Fibroblast of the aortic adventitia (primary cell): ENCODE measurements at places on chromosomes 16 and 17. TPM values are rescaled to one million over a fixed set of nuclear protein-coding genes. Genes with fewer than 3 reads are reported as not detected.

GRCh38 chr16:64695684-64696083, 426.2 kb downstream of the CDH11 start:
- no peak for DNase-seq

Gene KCNJ2
- 1.4 and 12.7 TPM in 2 replicates for total RNA-seq

Gene TEKT5
- total RNA-seq: 0.09 TPM in 1 of 2 replicates, not detected in the other

Gene SLC7A5
- total RNA-seq: 3.7 and 42.8 TPM in 2 replicates

GRCh38 chr17:61574542-61575351, 16.3 kb downstream of the NACA2 start:
- DNase-seq: peak; percentile 65

DNA sequence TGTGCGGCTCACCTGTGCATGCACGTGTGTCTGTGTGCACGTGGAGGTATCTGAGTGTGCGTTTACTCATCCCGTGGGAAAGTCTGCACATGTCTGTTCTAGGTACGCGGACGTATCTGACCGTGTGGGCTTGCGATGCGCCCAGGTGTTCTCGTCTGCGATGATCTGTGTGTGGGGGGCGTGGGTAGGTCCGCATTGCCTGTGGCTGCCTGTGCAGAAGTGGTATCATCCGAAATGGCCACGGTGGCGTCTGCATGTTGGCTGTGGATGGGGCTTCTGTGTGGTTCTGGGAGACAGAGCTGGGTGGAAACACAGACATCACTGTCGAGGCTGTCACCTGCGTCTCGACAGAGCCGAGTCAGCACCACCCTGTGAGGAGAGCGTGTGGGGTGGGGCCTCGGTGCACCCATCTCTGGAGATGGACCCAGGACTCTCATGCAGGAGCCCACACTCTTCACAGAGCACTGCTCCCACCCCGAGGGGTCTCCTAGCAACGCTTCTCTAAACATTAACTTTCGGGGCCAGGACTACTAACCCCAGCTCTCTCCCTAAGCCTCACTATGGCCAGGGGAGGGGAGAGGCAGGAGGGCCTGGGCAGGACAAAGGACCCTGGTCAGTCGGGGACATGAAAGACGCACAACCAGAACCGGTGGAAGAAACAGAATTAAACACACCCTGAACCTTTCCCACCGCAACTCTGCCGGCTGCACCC, 8.4 kb downstream of the DPEP1 start:
- no peak for DNase-seq

Gene GDPD1
- 0.49 and 0.90 TPM in 2 replicates for total RNA-seq

GRCh38 chr16:17829811-17830210, 359.1 kb upstream of the XYLT1 start:
- no peak for DNase-seq

Gene TTYH2
- total RNA-seq: 0.54 and 2.4 TPM in 2 replicates

DNA sequence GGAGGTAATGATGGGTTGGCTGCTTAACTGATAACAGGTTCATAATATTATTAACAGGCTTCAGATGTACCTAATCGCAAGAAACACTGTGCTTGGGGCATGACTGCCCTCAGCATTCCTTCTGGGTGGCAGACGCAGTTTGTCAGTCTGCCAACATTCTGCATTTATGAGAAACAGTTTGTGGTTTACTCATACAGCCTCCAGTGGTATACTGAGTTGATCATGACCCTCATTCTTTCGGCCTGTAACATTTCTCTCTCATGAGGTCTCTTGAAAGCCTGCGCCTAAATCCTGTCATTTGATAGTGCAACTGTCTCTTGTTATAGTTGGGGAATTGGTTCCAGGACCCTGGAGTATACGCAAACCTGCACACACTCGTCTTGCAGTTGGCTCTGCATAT, 4.9 kb upstream of the RUSF1 start:
- peak; percentile 5 for DNase-seq

Gene FLYWCH2
- 48.9 and 56.4 TPM in 2 replicates for total RNA-seq

DNA sequence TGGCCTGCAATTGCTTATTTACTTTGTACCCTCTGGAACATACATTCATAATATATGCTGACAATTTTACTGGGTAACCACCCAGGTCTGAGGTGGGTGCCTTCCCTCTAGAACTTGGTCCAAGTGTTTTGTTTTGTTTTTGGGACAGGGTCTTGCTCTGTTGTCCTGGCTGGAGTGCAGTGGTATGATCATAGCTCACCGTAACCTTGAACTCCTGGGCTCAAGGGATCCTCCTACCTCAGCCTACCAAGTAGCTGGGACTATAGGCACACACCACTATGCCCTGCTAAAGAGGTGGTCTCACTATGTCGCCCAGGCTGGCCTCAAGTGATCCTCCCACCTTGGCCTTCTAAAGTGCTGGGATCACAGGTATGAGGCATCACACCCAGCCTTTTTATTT, 11.2 kb upstream of the CTCF start:
- no peak for DNase-seq

DNA sequence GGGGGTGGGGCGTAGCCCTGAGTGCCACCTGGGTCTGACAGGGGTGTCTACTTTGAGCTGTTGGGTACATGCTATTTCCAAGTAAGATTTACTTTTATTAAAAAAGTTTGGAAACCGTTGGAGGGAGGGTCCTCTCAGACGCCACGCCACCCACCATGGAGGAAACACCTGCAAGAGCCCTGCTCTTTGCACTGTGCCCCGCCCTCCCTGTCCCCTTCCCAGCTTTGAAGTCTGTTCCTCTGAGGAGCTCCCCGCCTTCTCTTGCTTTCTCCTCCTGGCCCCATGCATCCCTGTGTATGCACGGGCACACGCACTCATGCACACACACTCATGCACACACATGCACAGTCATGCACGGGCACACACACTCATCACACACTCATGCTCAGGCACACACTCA, 15.5 kb downstream of the ADGRG1 start:
- DNase-seq: no peak

GRCh38 chr16:86495756-86496261, 14.5 kb upstream of the FOXF1 start:
- DNase-seq: no peak

Gene TBC1D3K
- total RNA-seq: not detected in 2 replicates

DNA sequence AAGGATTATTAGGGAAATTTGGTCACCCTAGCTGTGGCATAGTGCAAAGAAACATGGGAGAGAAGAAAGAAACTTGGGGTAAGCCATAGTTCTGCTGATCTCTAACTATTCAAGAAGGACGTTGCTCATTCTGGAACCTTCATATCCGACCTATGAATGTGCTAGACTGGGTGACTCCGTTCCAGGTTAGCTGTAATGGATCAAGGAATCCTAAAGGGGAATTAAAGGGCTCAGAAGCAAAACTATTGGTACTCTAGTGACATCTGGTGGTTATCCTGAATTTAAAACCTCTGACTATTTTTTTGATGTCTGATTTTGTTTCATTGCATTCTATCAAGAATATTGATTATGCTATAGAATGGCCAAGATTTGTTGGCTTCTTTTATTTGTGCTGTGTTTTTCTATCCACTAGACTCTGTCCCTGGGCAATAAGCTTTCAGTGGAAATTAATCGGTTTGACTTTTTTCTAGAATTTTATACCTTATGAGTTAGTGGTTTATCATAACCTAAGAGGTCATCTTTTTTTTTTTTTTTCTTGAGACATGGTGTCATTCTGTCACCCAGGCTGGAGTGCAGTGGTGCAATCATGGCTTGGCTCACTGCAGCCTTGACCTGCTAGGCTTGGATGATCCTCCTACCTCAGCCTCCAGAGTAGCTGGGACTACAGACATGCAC, 19.5 kb downstream of the PCTP start:
- peak; percentile 85 for DNase-seq

Gene BCL6B
- 0.41 and 0.45 TPM in 2 replicates for total RNA-seq

DNA sequence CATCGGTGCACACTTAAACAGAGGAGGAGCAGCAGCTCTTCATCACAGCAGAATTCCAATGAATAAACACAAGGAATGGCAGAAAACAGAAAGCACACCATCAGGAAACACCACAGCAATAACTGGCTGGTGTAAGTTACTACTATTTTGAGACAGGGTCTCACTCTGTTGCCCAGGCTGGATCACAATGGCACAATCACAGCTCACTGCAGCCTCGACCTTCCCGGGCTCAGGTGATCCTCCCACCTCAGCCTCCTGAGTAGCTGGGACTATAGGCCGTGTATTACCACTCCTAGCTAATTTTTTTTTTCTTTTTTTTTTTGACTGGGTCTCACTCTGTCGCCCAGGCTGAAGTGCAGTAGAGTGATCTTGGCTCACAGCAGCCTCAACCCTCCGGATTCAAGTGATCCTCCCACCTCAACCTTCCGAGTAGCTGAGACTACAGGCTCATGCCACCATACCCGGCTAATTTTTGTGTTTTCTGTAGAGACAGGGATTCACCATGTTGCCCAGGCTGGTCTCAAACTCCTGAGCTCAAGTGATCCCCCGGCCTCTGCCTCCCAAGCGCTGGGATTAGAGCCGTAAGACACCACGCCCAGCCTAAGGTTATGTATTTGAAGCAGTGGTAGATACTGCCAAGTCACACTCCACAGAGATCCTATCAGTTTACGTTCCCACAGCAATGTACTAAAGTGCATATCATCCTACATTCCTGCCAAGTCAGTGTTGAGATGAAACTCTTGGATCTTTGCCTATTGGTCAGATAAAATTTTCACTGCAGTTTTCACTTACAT, 20.7 kb downstream of the TRAP1 start:
- DNase-seq: peak; percentile 89

Gene HAS3
- 0.81 TPM in 1 of 2 replicates, not detected in the other for total RNA-seq

DNA sequence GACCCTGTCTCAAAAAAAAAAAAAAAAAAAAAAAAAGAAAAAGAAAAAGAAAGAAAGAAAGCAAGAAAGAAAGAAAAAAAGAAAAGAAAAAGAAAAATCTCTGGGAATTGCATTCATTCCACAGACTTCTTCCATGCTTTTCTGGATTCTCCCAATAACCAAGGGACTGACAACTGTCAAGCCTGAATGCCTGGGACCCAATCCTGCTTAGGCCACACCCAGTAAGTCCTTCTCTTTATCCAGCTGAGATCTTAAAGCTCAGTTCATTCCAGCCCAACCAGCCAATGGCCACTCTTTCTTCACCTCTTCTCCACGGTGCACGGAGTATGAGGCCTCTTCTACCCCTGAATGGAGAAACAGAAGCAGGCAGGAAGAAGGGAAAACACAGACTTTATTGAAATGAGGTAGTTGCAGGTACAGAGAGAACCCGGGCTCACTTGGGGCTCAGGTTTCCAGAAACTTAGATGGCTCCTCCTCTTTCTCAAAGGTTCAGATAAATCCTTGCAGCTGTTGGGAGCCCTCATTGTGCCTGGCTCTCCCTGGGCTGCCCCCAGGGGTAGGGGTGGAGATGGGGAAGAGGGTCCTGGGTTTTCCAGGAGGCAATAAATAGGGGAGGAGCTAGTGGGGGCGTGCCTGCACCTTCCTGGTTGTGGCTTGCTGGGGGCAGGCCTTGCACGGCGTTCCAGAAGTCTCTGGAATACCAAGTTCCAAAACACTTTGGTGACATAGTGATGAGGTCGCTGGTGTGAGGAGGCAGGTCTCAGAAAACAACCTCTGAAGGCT, 2.5 kb downstream of the HOXB1 start:
- no peak for DNase-seq

DNA sequence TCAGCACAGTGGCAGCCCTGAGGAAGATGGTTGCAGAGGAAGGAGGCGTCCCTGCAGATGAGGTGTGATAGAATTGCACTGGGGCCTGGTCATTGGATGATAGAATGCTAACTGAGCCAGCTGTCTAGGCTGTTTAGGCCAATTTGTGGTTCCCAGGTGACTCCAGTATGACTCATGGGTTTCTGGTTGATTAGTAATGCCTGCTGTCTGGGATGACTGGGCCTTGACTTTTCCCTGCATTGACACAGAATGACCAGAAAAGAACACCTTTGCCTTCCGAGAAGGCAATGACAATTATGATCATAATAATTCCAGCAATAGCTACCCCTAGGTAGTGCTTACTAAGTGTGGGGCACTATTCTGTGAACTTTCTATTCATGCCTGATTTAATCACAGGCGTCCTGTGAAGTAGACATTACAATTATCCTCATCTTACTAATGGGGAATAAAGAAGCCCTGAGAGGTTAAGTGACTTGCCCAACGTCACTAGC, 31.5 kb downstream of the USP43 start:
- no peak for DNase-seq

Gene SP6
- total RNA-seq: 0.09 TPM in 1 of 2 replicates, not detected in the other

- no peak for DNase-seq
Observed at GRCh38 chr17:78257810-78258322, 26.4 kb downstream of the TMEM235 start.

DNA sequence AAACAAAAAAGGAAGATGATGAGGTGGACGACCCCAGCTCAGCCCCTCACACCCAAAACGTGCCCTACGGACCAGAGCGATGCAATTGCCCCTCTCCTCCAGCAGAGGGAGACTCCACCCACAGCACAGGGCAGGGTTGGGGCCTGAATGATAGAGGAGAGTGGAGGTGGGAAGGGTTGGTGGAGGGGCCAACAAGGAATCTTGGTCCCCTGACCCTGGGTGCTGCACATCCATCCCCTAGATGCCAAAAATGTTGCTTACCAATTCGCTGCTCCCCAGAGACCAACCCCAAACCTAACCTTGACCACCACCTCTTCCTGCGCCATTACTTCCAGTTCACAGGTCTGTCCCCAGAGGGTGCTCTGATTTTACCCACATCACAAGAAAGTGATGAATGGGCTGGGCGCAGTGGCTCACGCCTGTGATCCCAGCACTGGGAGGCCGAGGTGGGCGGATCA, 12.9 kb downstream of the P2RX5 start:
- DNase-seq: no peak

DNA sequence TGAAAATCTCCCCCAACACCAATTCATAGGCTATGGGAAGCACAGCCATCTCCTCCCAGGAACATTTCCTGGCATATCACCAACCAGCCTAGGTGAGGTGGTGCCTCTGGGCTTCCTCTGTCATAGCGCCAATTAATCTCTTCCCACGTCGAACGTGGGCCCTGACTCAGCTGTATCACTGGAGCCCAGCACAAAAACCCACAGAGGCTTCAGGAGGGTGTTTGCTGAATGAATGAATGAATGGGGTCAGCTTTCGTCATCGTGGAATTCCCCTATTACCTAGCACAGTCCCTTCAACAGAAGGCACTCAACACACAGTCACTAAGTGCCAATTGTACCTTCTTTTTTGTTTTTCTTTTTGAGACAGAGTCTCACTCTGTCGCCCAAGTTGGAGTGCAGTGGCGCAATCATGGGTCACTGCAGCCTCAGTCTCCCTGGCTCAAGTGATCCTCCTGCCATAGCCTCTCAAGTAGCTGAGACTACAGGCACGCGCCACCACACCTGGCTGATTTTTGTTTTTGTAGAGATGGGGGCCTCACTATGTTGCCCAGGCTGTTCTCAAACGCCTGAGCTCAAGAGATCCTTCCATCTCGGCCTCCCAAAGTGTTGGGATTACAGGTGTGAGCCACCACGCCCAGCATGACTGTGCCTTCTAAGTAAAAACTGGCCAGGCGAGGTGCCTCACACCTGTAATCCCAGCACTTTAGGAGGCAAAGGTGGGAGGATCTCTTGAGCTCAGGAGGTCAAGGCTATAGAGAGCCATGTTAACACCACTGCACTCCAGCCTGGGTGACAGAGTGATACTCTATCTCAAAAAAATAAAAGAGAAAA, 4.1 kb downstream of the ZNF688 start:
- peak; percentile 18 for DNase-seq

- peak; percentile 28 for DNase-seq
Observed at GRCh38 chr17:61770752-61771533, 92.4 kb downstream of the BRIP1 start.

- DNase-seq: no peak
Observed at GRCh38 chr16:4373356-4373908, 1.8 kb downstream of the VASN start.

- DNase-seq: no peak
Observed at GRCh38 chr17:75265614-75266315, 4.1 kb downstream of the MRPS7 start.
